GM12864 (cell line): ENCODE measurements at places on chromosomes 5 and 9.

DNA sequence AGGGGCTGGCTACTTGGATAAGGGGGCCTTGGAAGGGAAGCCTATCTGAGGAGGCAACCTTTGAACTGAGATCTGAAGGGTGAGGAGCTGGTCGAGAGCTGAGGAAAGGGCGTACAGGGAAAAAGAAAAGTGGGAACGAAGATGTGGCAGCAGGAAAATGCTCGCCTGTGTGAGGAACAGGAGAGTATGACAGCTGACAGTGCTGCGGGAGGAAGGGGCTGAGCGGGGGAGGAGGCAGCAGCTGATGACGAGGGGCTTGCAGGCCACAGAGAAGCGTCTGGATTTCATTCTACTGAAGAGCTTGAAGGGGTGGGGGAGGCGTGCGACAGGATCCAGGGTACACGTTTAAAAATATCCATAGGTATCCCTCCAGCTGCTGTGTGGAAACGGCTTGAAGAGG is 28.9 kb downstream of the SH3PXD2B start:
- no peak for DNase-seq

GRCh38 chr5:16486711-16487111 is 21.1 kb upstream of the ZNF622 start:
- no peak for DNase-seq

DNA sequence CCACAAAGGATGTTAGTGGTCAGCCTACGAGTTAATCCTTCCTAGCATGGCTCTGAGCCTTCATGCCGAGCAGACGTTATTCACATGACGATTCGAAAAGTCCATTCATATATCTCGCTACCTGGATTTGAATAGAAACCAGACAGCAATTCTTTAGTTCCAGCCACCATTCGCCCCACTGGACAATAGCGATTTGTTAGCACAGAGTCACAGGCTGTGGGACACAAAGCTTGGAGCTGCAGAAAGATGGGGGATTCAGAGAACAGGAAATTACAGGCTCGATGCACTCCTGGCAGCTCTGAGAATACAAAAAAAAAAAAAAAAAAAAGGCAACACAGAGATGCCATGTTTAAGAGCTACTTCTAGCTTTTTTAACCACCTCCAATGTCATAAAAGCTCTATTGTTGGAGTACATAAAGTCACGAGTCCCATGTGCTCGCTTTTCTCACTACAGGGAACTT is 110.7 kb downstream of the NR6A1 start:
- DNase-seq: no peak

- no peak for DNase-seq
Measured at GRCh38 chr5:75667586-75667985, 49.7 kb downstream of the POC5 start.

GRCh38 chr9:114957558-114957957 is 27.2 kb upstream of the TNFSF8 start:
- DNase-seq: no peak

DNA sequence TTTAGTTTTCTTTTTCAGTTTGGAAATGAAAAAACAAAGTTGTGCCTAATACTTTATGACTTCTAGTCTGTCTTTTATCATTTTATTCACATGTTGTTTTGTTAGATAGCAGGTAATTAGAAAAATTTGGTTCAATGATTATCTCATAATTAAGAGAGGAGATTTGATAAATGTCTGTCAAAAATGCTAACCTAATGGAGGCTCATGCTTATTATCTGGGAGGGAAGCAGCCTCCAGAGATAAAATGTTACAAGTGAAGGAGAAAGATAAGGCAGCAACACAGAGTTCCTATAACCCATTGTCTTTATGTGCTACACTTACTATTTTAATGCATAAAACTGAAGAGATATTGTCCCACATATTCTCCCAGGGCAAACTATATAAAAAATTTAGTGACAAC is 53.5 kb downstream of the SLC27A6 start:
- no peak for DNase-seq

- no peak for DNase-seq
Measured at GRCh38 chr5:73743161-73743560, 117.2 kb downstream of the ARHGEF28 start.

DNA sequence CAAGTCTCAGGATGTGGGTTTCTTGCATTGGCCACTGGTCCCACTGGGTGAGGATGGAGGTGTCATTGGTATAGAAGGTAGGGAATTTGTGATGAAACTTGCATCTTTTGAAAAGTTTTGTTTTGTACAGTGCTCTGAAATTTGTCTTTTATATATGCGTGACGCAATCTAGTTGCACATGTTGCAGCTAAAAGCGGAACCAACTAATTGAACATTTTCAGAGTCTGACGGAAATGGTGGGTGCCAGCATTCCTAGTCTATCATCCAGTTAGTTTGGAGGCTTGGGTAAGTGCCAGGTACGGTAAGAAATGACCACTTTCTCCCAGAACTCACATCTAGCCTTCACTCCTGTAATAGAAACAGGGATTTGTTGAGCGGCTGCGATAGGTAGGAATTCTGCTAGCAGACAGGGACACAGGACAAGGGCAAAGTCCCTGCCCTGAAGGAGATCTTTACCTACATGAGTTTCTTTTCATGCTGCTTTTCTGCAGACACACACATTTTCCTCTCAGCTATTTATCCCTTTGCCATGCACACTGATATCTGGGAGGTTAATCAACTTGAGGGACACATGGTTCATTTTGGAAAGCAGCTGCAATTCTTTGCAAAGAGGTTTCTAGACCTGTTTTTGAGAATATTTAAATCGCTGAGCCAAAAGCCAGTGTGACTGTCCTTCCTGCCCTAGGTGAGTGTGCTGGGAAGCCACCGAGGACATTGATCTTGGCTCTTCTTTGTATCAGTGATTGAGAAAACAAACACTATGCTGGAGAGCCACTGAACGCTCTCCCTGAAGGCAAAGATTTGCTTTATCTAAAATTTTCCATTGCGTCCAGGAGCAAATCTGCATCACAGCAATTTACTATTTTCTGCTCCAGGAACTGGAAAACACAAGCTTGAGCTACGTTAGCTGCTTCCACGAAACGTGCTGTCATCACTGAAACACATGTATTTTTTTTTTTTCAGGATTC is 89.7 kb downstream of the DAP start:
- DNase-seq: no peak

DNA sequence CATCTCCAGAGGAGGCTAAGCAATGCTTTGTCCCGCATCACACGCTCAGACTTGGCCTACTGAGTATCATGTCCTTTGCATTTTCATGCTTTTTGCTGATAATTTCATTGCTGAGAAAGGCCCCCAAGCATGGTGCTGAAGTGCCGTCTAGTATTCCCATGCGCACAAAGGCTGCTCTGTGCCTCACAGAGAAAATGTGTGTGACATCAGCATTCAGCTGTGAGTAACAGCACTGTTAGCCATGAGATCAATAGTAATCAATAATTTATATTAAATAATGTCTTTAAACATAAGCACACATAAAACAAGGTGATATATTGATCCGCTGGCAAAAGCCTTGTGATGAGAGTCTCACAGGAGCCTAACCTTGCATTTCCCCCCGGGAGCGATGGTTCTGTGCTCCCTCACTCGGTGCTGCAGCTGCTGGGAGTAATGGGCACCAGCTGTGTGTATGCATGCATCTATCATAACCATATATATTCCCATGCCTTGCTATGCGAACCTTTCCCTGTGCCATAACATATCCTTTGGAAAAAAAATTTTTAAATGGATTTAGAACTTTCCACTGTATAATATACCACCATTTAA is 50.4 kb upstream of the RNF130 start:
- no peak for DNase-seq

DNA sequence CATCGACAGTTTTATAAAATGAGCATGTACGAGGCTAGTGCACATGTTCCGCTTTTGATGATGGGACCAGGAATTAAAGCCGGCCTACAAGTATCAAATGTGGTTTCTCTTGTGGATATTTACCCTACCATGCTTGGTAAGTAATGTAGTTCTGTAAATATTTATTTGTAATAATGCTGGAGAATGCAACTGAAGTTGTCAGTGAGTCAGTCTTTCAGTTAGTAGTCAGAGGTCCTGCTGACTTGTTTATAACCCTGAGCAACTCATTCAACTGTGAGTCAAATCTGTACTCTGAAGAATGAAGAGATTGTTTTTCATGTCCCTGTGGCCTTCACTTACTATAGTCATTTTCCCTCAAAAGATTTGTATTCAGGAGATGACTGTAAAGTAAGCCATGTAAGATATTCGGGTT is 28.4 kb upstream of the GPR150 start:
- DNase-seq: peak; percentile 7

DNA sequence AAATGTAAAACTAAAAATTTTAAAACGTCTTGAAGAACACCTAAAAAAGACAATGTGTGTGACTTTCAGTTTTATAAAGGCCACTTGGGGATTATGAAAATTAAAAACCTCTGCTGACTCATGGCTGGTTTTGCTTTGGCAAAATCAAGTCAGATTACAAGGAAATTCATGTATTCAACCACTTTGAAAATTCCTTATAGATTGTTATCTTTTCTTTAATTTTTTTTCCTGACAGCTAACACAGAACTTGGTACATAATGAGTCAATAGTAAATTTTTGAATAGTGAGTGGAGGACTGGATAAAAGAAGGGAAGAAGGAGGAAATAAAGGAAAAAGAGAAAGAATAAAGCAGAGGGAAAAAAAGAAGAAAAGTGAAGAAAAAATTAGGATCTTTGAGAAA is 1774.7 kb upstream of the ACO1 start:
- no peak for DNase-seq

DNA sequence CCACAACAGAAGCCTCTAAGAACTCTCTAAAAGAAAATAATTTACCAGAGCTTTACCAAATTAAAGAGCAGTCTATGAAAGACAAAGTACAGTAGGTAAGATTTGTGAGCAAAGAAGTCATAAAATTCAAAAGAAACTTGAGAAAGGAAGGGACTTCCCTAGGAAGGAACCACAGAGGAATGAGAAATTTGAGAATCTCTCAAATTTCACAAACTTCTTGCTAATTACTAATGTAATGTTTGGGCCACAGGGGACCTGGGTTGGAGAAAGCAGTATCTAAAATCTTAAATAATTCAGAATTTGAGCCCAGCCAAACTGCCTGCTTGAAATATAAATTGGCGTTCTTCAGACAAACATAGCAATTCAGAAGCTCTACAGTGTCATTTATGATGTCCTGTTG is 225.0 kb upstream of the PRR16 start:
- DNase-seq: no peak

DNA sequence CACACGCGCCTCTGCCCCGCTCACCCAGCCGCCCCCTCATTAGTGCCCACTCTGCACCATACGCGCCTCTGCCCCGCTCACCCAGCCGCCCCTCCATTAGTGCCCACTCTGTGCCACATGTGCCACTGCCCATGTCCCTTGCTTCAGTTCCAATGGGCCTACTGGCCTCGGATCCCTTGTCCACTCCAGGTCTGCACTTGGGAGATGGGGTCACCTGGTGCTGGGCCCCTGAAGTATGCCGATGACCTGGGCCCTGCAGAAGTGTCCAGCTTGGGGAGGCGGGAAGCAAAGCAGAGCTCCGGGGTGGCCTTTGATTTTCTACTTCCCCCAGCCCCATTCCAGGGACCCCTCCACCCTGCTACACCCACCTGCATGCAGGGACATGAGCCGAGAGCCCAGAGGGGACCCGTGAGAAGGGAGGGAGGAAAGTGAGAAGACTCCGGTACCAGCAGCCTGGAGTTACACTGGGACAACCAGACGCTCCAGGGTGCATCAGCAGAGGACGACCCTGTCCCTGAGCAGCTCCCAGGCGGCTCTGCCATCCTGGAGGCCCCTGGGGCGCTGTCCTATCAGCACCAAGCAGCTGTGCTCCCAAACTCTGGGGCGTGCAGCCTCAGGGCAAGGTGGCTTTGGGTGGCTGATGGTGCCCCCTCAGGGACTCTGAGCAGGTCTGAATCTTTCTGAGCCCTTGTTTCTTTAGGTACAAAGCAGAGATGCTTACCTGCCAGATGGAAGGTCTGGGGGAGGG is 140.8 kb downstream of the RXRA start:
- no peak for DNase-seq

GRCh38 chr9:84974855-84975254 is 305.3 kb downstream of the NTRK2 start:
- no peak for DNase-seq

GRCh38 chr5:91225848-91226686 is 157.1 kb downstream of the ARRDC3 start:
- DNase-seq: peak; percentile 39

DNA sequence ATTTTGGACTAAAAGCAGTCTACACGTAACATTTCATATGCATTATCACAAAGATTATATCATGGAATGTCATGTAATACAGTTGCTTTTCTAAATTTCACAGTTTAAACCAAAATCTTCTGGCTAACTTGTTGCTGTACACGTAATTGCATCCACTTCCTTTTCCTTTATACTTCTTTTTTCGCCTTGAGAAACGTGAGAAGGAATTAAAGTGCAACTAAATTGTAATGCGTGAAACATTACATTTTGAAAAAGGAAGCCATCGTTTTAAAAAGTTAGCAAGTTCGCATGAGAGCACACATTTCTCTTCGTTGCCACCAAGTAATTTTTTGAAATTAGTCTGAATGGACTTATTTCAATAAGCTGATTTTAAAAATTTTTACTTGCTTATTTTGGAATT is 80.0 kb downstream of the MEGF10 start:
- no peak for DNase-seq

GRCh38 chr9:92620845-92621244 is 49.1 kb downstream of the IPPK start:
- DNase-seq: no peak

DNA sequence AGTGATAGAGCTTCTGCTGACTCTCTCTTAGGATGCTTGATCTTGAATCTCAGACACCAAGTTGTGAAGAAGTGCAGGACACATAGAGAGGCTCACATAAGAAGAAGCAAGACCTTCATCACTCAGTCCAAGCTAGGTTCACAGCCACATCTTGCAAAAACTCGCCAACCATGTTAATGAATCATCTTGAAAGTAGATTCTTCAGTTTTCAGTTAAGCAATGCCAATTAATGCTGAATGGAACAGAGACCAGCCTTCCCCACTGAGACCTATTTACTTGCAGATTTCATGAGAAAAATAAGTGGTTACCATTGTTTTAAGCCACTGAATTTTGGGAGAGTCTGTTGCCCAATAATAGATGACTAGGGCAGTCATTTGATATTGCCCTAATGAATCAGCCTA is 217.7 kb upstream of the EDIL3 start:
- no peak for DNase-seq

GRCh38 chr9:130186839-130187522 is 14.8 kb downstream of the NCS1 start:
- DNase-seq: no peak

GRCh38 chr9:79686381-79687130 is 114.8 kb downstream of the TLE4 start:
- no peak for DNase-seq

DNA sequence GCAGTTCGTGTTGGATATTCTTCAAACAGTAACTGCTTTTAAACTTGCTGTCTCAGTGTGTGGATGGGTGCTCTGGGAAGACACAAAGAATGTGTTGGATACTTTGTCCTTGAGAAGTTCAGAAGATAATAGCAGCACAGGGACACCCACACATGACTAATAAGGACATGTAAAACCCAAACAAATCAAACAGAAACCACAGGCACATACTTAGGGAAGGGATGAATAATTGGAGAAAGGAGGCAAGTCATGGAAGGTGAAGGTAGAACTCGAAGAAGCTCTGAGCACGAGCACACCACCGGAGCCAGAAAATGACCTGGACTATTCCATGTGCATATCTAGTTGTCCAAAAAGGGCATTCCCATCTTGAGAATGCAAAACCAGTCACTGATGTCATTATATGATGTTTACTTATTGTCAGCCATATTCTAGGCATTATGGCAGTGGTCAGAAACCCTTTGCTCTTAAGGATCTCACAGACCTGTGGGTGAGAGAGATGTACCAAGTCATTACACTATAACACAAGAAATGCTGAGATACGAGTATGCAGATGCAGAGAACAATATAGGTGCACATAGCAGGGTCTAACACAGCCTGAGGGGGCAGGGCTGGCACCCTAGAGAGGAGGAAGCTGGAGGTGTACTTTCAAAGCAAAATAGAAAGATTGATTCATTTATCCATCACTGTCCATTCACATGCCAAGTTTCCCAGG is 152.9 kb downstream of the PIK3R1 start:
- DNase-seq: no peak
